ENCODE measurements at places on chromosomes 3 and 15.

- no peak for DNase-seq
These were observed 58.7 kb downstream of the MORC1 start for GRCh38 chr3:109059264-109059663.

DNA sequence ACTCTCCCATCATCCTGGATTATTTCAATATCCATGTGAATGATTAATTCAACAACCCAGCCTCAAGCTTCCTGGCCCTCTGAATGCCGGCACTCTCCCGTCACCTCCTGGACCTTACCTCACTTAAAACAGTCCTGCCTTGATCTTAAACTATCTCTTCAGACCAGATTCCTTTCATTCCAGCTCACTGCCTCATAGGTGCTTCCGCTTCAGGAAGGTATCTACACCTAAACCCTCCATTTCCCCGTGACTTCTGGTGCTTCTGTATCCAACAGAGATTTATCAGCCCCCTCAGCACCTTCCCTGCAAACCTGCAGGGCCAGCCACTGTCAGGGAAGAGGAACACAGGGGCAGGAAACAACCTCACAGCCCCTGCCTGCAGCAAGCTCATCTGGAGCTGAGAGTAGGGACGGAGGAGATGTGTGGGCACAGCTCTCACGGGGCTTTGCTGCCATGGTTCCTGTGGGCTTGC is 98.9 kb upstream of the TJP1 start:
- no peak for DNase-seq

DNA sequence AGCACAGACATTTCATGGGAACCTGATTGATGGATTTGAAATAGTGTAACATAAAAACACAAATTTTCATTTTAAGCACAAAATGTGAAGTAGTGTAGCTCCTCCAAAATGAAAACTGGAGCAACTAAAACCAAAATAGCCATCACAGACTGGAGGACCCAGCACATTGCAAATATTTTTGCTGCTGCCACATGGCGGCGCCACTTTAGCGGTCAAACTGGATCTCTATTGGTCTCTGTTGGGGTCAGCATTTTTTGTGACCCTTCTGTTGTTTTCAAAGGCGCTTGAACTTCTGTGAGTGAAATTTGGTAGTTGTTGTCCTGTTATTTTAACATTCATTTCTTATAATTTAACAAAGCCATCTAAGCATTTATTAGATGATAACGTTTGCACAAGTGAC is 259.9 kb downstream of the IL20RB start:
- no peak for DNase-seq

GRCh38 chr3:143200001-143200924 is 80.7 kb downstream of the CHST2 start:
- no peak for DNase-seq

- no peak for DNase-seq
These were observed 13.2 kb upstream of the TIPARP start for GRCh38 chr3:156661155-156661554.
